ENCODE measurements at places on chromosomes 13 and 19. TPM values are rescaled to one million over a fixed set of nuclear protein-coding genes. Genes with fewer than 3 reads are reported as not detected.

Gene KLF5
- total RNA-seq: 1.1 TPM

Gene FOSB
- total RNA-seq: 0.33 TPM

GRCh38 chr19:31498781-31499180 is 149.5 kb upstream of the TSHZ3 start:
- no peaks in the 10 kb centered on the region for H3K36me3 ChIP-seq
- H3K4me1 ChIP-seq: no peaks in the 10 kb centered on the region
- H3K27ac ChIP-seq: no peak overlapping the region

DNA sequence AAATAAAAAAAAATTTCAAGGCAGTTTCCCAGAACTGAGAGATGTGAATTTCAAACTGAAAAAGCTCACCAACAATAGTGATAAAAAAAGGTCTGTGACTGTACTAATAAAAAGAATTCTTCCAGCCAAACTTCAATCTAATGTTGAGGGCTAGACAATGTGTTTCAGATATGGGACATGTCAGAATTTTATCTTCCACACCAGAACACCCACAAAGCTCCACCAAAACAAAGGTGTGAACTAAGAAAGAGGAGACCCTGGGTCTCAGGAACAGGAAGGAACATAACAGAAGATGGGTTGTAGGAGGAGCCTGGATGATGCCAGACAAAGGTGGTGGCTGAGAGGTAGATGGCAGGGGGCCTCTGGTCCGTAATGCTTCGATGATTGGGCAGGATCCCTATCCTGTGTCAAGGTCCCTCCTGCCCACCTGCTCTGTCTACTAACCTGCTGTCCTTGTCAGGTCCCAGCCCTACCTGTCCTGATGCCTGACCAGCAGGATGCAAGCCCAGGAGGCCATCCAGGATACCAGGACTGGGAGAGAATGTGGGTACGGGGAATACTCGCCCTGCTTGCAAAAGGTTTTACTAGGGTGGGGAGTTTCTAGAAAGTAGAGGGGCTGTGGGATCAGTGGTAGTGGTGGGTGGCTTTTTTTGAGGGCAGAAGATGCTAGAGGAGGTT is 4.5 kb downstream of the MZF1 start:
- no peak overlapping the region for H3K4me3 ChIP-seq
- no peak for DNase-seq
- peaks cover 36% of the 10 kb centered on the region for H3K36me3 ChIP-seq

DNA sequence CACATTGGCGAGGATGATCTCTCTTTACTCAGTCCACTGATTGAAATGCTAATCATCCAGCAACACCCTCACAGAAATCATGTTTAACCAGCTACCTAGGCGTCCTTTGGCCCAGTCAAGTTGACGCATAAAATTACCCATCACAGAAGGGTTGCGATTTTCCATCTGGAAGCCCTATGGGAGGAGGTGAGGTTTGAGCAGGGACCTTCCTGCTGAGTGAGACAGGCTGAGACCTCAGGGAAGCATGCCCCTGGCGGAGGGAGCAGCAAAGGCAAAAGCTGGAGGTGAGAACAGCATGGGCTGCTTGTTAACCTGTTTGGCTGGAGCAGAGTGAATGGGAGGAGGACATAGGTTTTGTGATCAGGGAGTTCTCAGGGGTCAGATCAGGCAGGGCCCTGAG is 7.3 kb downstream of the TTC9B start:
- peaks cover 5% of the 10 kb centered on the region for H3K27me3 ChIP-seq
- no peak overlapping the region for H3K27ac ChIP-seq
- H3K4me1 ChIP-seq: no peaks in the 10 kb centered on the region
- peaks cover 50% of the 10 kb centered on the region for H3K36me3 ChIP-seq
- no peak for DNase-seq
- H3K4me3 ChIP-seq: no peak overlapping the region

DNA sequence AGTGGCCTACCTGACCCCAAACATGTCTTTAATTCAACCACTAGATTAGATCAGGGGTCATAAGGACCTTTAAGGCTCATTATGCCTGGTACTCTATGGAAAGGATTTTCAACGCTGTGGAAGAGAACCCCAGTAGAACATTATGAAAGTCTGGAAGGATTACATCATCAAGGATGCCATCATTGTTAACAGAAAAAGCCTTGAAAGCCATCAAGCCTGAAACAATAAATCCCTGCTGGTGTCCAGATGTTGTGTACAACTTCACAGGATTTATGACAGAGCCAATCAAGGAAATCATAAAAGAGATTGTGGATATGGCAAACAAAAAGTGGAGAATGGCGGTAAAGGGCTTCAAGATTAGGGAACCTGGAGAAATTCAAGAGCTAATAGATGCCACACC is 59.7 kb downstream of the NAA16 start:
- peaks cover 97% of the 10 kb centered on the region for H3K36me3 ChIP-seq
- no peak overlapping the region for H3K27ac ChIP-seq
- no peaks in the 10 kb centered on the region for H3K4me1 ChIP-seq
- no peak overlapping the region for H3K4me3 ChIP-seq
- no peaks in the 10 kb centered on the region for H3K27me3 ChIP-seq

DNA sequence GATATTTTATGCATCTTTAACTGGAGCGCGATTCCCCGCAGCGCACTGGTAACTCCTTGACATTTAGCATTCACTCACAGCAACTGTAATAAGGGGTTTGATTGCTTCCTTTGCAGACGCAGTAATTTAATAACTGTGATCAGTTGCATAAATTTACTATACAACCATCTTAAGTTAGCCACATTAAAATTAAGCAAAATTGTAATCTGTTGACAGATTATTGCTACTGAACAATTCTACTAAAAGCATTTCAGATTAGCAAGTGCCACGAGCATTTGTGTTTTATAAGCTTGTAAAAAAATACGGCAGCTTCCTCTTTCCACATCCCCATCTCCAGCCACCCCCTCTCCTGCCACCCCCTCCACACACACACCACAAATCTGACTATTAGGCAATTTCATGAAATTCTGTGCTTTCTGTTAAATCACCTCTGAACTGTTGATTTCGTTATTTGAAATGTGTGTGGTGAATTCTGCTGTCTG is 44.4 kb downstream of the TSHZ3 start:
- no peak overlapping the region for H3K27ac ChIP-seq
- H3K36me3 ChIP-seq: no peaks in the 10 kb centered on the region
- DNase-seq: no peak
- H3K4me3 ChIP-seq: no peak overlapping the region
- H3K27me3 ChIP-seq: no peaks in the 10 kb centered on the region
